Activated naive CD8-positive, alpha-beta T cell treated with anti-CD3 and anti-CD28 coated beads, Interleukin-2, amount 10 ng/mL, durations not matched to agents 7 days and 5 days (primary cell): ENCODE measurements at places on chromosomes 4 and X. TPM values are rescaled to one million over a fixed set of nuclear protein-coding genes. Genes with fewer than 3 reads are reported as not detected.
A peak's percentile ranks its signal among the peaks of the same experiment; 100 is the strongest.

DIPK2B gene
- not detected for total RNA-seq

KLF8 gene
- 2.9 TPM for total RNA-seq

DNA sequence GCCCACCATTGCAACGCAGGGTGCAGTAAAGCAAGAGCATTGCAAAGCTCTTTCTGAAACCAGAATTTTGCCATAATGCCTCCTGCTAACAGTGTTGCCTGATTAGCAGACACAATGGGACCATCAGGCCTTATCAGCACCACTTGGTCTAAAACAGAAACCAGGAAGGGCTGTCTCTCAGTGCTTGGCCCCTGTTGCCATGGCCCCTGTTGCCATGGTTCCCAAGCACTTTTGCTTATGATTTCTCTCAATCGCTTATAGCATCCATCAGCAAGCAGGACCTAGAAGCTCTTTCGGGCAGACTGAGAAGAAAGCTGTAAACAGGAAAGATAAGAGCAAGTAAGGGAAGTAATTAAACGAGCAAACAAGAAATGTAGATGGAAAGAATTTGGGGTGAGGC lies 36.8 kb downstream of the RTL5 start:
- peaks cover 51% of the 10 kb centered on the region for H3K27me3 ChIP-seq
- no peak overlapping the region for H3K27ac ChIP-seq
- DNase-seq, result no peak
- H3K36me3 ChIP-seq, result no peaks in the 10 kb centered on the region
- H3K4me3 ChIP-seq, result no peak overlapping the region

- peaks cover 6% of the 10 kb centered on the region for H3K36me3 ChIP-seq
- no peak overlapping the region for H3K4me3 ChIP-seq
- peaks cover 14% of the 10 kb centered on the region for H3K4me1 ChIP-seq
- peak overlapping the region; percentile 1 for H3K27ac ChIP-seq
Measured at GRCh38 chr4:89324671-89325070, 17.1 kb upstream of the GPRIN3 start.

GRCh38 chr4:5991405-5991804 lies 26.8 kb downstream of the C4orf50 start:
- H3K27me3 ChIP-seq, result peaks cover 2% of the 10 kb centered on the region
- H3K36me3 ChIP-seq, result no peaks in the 10 kb centered on the region
- no peak overlapping the region for H3K4me3 ChIP-seq
- H3K4me1 ChIP-seq, result peaks cover 1% of the 10 kb centered on the region
- DNase-seq, result no peak

DNA sequence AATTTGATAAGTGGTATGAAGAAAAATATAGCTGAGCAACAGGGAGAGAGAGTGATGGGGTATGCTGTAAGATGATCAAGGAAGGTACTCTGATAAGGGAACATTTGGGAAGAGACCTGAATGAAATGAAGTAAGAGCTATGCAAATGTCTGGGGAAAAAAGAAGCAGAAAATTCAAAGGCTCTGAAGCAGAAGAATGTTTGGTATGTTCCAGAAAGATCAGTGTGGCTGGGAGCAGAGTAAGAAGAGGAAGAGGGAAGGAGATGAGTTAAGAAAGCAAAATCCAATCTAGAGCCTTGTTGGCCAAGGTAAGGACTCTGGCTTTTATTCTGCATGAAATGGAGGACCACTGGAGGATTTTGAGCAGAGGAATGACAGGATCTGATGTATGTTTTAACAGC lies 90.0 kb downstream of the AWAT2 start:
- DNase-seq, result no peak
- no peak overlapping the region for H3K4me3 ChIP-seq
- no peaks in the 10 kb centered on the region for H3K36me3 ChIP-seq
- H3K4me1 ChIP-seq, result no peaks in the 10 kb centered on the region
- H3K27me3 ChIP-seq, result no peaks in the 10 kb centered on the region

- no peaks in the 10 kb centered on the region for H3K27me3 ChIP-seq
- H3K27ac ChIP-seq, result peak overlapping the region; percentile 91
- no peak overlapping the region for H3K4me3 ChIP-seq
- DNase-seq, result no peak
Measured at GRCh38 chrX:20414762-20415445, 148.2 kb upstream of the RPS6KA3 start.

GRCh38 chr4:141290771-141291170 lies 70.1 kb downstream of the ZNF330 start:
- H3K27me3 ChIP-seq, result peaks cover 14% of the 10 kb centered on the region
- no peak overlapping the region for H3K27ac ChIP-seq
- no peaks in the 10 kb centered on the region for H3K36me3 ChIP-seq
- no peak for DNase-seq
- H3K4me1 ChIP-seq, result no peaks in the 10 kb centered on the region

DNA sequence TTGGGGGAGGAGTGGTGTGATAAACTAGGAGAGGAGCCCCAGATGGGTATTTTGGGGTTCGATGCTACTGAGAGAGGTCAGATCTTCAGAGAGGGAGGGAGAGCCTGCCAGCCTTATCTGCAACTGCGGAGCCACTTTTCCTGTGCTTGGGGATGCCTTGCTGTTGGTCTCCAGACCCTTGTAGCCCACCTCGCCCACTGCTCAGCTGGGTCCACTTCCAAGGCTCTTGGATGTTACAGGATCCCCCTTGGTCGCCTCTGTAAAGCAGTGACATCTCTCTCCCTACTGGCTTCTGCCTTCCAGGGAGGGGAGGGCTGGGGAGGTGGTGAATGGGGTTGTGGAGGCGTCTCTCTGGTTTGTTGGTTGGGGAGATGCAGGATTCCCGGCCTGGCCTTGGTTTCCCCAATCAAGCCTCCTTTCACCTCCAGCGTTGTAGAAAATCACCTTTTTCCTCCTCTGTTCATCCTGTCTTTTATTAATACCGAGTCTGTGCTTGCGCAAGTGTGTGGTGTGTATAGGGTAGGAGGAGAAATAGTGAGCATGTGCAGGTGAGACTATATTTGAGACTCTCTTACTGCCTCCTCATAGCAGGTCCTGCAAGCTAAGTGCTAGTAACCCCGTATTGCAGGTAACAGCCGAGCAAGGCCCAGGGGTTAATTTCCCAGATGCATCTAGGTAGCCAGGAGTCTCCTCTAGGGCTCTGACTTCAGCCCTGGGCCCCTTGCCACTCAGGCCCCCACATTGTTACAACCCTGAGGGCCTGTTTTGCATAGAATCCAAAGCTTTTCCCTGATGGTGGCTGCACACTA lies 337.4 kb downstream of the ARHGAP10 start:
- H3K27me3 ChIP-seq, result no peaks in the 10 kb centered on the region
- peaks cover 2% of the 10 kb centered on the region for H3K4me1 ChIP-seq
- H3K36me3 ChIP-seq, result peaks cover 16% of the 10 kb centered on the region
- no peak overlapping the region for H3K27ac ChIP-seq
- DNase-seq, result no peak
- no peak overlapping the region for H3K4me3 ChIP-seq

DNA sequence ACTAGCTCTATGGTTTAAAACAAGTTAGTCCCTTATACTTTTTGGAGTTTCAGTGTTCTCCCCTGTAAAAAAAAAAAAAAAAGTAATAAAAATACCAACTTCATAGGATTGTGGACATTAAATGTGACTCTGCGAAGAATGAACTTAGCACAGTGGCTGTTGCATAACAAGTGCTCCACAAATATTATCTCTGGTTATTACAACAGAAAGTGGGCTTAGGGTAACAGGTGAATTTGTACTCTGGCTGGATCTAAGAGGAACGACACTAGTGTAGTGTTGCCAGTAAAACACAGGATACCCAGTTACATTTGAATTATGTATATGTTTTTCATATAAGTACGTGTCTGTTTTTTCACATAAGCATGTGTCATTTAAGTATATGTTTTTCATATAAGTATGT lies 360.3 kb upstream of the CXorf51B start:
- H3K4me1 ChIP-seq, result no peaks in the 10 kb centered on the region
- no peaks in the 10 kb centered on the region for H3K27me3 ChIP-seq
- no peaks in the 10 kb centered on the region for H3K36me3 ChIP-seq
- H3K4me3 ChIP-seq, result no peak overlapping the region
- H3K27ac ChIP-seq, result no peak overlapping the region

SPIN2A gene
- total RNA-seq, result 1.1 TPM

- H3K36me3 ChIP-seq, result no peaks in the 10 kb centered on the region
- no peak for DNase-seq
- no peaks in the 10 kb centered on the region for H3K27me3 ChIP-seq
- no peaks in the 10 kb centered on the region for H3K4me1 ChIP-seq
- no peak overlapping the region for H3K27ac ChIP-seq
- no peak overlapping the region for H3K4me3 ChIP-seq
Measured at GRCh38 chr4:124573056-124573455, 139.5 kb downstream of the ANKRD50 start.

DNA sequence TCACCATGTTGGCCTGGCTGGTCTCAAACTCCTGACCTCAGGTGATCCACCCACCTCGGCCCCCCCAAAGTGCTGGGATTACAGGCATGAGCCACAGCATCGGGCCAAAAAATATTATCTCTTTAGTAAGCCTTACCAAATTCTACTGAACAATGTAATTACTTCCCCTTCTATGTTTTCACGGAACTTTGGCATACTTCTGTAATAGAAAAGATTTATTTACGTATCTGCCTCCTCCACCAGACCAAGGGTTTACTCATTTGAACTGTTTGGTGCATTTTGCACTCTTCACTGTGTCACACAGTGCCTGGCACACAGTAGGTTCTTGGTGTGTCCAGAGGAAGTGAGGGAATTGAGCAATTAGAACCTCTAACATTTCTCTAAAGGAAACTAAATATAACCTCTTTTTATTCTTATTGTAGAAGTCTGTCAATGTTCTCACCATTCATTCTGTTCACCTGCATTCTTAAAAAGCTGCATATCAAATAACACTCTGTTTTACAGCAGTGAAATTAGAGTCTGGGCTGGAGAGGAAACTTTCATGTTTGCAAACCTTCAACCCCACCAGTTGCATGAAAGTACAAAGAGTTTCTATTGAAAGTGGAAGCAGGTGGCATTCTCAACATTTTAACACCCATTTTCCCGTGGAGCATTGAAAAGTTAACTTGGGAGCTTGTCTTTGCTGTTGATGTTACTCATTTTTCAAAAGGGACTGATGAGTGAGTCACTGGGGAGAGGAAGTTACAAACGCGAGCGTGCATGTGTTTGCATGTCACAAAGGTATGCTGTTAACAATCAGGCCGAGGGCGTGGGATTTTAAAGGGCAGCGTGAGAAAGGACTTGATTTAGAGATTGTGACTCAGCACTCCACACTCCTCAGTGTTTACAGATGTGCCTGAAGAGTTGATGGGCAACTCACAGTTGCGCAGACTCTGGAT lies 314.1 kb downstream of the STK32B start:
- no peak overlapping the region for H3K27ac ChIP-seq
- H3K27me3 ChIP-seq, result no peaks in the 10 kb centered on the region
- no peaks in the 10 kb centered on the region for H3K36me3 ChIP-seq
- H3K4me1 ChIP-seq, result no peaks in the 10 kb centered on the region
- H3K4me3 ChIP-seq, result no peak overlapping the region

NUP62CL gene
- 1.8 TPM for total RNA-seq

VCX3B gene
- total RNA-seq, result not detected

SPACA5B gene
- not detected for total RNA-seq

- H3K36me3 ChIP-seq, result no peaks in the 10 kb centered on the region
- H3K4me1 ChIP-seq, result peaks cover 4% of the 10 kb centered on the region
- H3K27me3 ChIP-seq, result no peaks in the 10 kb centered on the region
Measured at GRCh38 chrX:23756165-23756564, 13.1 kb upstream of the ACOT9 start.
